ENCODE measurements at places on chromosomes 3 and 15.

DNA sequence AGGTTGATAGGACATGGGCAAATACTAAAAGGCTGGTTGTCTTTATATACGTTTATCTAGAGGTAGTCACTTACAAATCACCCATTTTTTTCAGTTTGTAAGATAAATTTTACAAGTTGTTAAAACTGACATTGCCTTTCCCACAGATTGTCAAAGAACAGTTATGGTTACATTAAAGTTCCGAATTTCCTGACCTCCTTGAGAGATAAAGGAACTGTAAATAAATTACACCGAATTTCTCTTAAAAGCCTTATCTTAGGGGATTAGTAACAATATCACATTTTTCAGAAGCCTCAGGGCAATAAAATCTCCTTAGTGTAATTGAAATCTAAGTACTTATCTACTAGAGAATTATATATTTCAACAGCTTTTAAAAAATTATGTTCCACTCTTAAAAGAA, 49.5 kb downstream of the ZPLD1 start:
- DNase-seq, result no peak

DNA sequence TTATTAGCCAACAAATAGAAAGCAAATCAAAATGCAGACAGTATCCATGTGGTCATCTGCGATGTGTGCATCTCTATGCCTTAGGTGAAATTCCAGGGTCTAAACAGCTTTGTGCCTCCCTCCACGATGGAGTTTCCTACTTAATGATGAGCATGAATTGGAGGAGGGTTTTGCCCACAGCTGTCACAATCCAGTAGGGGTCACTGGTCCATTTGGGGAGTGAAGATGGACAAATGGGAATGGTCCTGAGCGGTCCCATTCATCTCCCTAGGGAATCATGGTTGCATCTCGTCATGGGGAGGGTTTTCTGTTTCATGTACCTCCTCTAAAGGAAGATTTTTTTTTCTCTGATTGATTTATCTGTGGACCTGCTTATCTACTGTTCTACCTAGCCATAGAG, 358.0 kb downstream of the PTPRG start:
- DNase-seq, result no peak

DNA sequence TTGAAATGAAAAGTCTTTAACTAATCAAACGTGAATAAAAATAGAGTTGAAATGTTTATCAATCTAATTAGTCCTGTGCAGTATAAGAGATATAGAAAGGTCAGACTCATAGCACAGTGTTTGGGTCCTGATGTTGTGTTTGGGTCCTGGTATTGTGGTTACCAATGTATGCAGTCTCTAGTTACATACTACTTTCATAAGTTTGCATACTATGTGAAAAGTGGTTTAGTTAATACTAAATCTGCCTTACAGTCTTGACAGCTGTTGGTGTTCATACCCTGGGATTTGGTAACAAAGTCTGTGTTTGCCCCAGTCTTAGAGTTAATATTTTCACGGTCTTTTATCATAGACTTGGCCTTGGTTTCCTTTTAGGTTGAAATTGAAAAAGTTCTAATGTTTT, 41.7 kb downstream of the KIF15 start:
- no peak for DNase-seq

GRCh38 chr15:47035475-47036406, 681.6 kb upstream of the SEMA6D start:
- no peak for DNase-seq

GRCh38 chr3:61577760-61578159, 16.4 kb downstream of the PTPRG start:
- no peak for DNase-seq

Measured in stimulated activated CD8-positive, alpha-beta memory T cell treated with anti-CD3 and anti-CD28 coated beads, Interleukin-4, amount 100 ng/mL, for 1 hour (primary cell).